Stimulated activated CD4-positive, alpha-beta T cell treated with anti-CD3 and anti-CD28 coated beads, TNF-alpha, amount 100 ng/mL, for 1 hour (primary cell): ENCODE measurements at places on chromosomes 16 and 17.

DNA sequence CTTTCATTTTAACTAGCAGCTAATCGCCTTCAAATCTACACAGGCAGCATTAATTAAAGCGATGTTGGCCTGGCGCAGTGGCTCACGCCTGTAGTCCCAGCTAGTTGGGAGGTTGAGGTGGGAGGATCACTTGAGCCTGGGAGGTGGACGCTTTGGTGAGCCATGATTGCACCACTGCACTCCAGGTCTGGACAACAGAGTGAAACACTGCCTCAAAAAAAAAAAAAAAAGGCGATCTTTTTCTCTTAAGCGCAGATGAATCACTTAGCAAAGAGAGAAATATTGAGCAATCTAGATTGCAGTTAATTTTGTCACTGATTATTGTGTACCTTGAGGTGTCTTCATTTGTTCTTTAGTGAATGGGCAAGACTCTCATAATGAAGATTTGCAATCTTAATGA is 12.4 kb downstream of the SNTB2 start:
- DNase-seq = no peak

DNA sequence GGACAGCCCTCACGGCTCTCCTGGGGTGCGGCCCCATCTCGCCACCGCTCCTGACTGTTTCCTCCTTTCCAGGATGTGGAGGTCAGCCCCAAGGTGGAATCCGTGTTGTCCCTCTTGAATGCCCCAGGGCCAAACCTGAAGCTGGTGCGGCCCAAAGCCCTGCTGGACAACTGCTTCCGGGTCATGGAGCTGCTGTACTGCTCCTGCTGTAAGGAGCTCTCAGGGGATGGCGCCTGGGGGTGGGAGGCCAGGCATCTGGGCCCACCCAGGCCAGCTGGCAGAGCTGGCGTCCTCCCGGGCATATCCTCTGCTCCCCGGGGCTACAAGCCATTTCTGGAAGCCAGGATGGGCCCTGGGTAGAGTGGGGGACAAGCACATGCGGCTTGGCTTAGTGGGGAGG is 13.2 kb downstream of the IL34 start:
- DNase-seq = no peak

DNA sequence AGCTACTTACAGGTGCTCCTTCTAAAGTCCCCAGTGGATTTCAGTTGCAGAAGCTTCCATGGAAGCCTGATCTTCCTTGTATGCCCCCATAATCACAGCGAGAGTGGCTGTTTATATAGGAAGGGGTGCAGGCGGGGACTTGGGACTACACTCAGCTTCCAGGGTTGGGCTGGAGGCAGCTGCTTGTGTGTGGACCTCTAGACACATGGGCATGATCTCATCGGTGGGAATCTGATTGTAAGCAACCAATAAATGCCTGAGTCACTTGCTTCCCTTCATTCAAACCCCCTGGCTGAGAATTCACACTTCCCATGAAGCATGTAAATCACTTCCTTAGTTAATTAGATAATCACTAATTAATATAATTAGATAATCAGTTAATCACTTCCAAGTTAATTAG is 1.0 kb upstream of the KRT20 start:
- no peak for DNase-seq

DNA sequence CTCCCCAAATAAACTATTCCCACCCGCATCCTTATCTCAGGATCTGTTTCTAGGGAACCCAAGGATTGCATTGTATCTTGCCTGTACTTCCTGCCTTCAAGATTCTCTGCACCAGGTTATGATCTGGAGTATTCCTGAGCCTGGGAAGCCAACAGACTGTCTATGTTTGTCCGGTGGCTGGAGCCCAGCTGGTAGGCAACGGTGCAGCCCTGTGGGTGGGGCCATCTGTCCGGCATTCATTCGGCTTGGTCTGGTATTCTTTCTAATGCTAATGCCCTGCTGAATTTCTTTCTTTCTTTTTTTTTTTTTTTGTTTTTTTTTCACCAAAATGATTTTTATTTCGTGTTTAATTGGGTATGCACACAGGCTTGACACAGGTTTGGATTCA is 20.7 kb upstream of the TVP23A start:
- no peak for DNase-seq

GRCh38 chr16:19066988-19067348 is 446 bp upstream of the COQ7 start:
- DNase-seq = no peak

DNA sequence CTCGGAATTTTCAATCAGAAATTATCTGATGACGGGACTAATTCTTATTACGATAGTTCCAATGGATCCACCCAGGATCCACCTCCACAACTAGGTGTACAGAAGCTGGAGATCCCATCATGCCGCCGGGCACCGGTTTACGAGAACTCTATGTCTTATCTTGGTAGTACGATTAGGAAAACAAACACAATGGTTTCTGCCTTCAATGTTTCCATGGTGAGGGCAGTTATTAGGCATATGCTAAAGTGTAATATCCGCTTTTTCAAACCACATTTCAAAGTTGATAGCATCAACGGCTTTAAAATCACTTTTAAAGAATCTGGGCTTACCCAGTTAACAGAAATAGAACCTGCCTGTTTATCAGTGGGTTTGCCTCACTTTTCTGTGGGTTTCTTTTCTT is 705.7 kb downstream of the MAF start:
- DNase-seq = no peak

- no peak for DNase-seq
These were observed 2.7 kb downstream of the RUSF1 start for GRCh38 chr16:31505483-31505882.

DNA sequence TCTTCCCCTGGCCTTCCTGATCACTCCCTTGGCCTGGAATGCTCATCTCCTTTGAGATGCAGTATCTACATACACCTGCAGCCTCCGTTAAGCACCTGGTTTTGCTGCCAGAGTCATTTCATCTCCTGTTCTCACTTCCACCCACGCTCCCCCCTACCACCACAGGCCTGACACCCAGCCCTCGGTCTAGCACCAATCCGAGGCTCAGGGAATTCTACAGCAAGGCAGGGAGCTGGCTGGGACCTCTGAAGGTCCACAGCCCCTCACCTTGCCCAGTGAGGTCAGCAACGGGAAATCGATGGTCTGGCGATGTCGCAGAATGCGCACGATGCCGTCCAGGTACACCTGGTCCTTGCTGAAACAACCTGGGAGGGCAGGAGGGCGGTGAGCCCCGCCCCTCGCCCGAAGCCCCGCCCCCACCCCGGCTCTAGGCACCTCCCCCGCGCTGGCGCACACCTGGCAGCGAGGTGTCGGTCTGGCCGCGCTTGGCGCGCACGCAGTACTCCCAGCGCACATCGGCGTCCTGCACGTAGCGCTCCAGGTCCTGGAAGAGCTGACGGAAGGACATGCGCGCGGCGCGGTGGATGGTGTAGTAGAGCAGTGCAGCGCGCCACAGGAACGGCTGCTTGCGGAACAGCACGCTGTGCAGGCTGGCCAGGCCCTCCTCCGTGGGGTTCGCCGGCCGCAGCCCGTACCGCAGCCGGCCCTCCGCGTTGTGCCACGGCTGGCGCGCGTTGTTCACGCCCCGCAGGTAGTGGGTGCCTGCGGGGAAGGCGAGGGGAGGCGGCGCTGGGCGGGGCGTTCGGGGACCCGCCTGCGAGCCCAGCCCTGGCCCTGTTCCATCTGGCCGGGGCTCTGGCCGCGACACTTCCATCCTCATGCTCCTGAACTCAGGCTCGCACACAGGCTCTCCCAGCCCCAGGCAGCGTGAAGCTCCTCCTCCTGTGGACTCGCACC is 5.7 kb downstream of the MATCAP1 start:
- no peak for DNase-seq

DNA sequence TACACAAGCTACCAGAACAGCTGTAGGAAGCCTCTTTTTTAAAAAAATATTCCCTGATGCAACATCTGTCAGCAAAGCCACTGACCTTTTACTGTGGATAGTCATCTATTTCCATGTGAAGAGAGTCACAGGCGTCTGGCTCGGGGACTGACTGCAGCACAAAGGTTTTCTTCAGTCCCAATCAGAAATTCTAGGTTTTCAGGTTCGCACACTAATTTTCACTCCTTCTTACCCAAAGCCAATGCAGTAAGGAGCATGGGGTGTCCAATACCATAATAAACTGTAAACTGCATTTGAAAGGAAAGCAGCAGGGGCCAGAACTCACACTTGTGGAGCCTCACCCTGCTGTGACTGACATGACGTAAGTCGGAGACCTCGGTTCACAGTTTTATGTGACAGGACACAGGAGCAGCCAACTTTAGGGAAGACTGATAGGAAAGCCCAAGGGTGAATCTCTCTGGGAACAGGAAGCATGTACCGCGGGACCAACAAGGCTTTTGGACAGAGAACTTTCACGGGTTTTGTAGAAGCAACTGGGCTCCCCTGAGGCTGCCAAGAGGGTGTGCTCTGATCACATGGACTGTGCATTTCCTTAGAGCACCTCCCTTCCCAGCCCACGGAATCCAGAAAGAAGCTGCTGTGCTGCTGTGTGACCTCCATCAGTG is 9.1 kb upstream of the TMEM100 start:
- DNase-seq = no peak

DNA sequence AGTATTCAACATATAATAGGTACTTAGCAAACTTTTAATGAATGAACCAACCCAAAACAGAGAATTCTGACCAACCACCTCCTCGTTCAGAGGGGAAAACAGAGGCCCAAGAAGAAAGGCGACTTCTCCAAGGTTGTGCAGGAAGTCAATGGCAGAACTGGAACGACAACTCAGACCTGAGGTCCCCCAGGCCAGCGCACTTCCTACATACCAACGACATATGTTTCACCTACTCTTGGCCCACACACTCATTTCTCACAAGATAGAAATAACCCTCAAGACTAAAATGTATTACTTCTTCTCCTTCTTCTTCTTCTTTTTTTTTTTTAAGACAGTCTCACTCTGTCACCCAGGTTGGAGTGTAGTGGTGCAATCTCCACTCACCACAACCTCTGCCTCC is 14.4 kb downstream of the CHCT1 start:
- DNase-seq = no peak

- no peak for DNase-seq
These were observed 7.7 kb downstream of the FBXL20 start for GRCh38 chr17:39393736-39394135.

DNA sequence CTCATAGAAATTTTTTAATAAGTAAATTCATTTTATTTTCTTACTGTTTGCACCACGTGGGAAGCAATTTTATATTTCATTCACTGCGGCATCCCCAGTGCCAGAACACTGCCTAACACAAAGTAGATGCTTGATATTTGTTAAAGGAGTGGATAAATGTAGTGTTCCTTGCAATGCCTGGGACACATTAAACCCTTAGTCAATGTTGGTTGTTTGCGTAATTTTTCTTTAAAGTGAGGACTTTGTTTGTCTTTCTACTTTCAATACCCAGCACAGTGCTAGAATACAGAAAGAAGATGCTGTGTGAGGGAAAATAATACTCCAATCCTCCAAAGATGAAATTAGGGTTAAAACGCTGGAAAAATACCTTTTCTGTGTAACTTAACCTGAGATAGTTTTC is 299.3 kb downstream of the MAP2K6 start:
- no peak for DNase-seq

GRCh38 chr17:60165223-60165622 is 15.4 kb downstream of the CA4 start:
- no peak for DNase-seq

- no peak for DNase-seq
These were observed 80.9 kb upstream of the CBX4 start for GRCh38 chr17:79919862-79920720.
